ENCODE measurements at places on chromosomes 2 and 18.

- DNase-seq = peak; percentile 6
Observed at GRCh38 chr18:39772155-39772919, 2182.7 kb upstream of the PIK3C3 start.

DNA sequence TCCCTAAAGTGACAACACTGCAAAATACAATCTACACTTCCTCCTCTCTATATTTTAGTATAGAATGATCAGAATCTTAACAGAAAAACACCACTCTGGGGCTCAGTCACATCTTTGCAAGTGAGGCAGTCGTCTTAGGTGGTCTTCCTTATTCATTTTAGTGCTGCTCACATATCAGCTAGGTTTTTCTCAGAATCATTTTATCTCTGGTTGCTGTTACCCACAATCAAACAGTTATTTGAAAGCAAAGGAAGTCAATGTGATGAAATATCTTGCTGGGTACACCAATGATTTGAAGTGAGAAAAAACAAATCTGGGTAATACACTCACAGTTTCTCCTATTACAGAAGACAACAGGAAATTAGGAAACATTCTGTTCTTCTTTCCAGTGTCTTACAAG, 275.2 kb downstream of the DSEL start:
- no peak for DNase-seq

DNA sequence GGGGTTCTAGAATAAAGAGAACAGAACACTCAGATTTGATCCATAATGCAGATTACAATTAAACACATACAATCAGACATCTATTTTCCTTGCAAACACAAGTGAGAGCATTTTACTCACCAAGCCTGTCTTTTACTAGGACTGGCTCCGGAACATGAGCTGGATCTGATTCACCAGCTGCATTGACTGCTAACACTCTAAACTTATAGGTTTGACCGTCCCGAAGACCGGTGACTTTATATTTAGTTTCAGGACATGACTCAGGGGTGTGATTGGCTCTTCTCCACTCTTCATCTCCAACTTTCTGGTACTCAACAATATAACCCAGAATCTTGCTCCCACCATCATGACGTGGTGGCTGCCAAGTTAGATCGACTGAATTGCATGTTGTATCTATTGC, 112.4 kb downstream of the PLEKHA3 start:
- DNase-seq = no peak

DNA sequence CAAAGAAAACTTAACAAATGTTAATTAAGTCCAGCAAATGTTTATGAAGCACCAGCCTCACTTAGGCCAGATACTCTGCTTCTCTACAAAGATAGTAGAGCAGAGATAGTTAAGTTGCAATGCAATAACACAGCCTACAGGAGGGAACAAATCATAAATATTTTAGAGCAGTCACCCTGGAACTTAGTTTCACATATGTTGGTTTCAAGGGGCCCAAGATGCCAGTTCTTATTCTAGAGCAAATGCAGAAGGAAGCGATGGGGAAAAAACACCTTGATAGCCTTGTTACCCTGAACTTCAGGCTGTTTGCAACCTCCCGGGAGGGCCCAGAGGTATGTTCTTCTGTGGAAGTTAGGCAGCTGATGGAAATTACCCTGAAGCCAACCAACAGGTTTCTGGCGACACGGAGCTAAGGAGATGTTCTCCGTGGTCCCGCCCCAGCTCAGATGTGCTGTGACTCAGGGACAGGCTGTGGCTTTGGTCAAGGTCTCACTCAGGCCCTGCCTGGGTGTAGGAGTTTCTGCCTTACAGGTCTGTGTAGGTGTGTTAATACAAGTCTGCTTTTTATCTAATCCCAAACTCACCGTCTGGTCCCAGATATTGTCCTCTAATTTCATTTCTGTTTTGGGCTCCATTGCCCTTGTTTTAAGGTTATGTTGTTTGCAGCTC, 3.8 kb downstream of the CTIF start:
- no peak for DNase-seq

DNA sequence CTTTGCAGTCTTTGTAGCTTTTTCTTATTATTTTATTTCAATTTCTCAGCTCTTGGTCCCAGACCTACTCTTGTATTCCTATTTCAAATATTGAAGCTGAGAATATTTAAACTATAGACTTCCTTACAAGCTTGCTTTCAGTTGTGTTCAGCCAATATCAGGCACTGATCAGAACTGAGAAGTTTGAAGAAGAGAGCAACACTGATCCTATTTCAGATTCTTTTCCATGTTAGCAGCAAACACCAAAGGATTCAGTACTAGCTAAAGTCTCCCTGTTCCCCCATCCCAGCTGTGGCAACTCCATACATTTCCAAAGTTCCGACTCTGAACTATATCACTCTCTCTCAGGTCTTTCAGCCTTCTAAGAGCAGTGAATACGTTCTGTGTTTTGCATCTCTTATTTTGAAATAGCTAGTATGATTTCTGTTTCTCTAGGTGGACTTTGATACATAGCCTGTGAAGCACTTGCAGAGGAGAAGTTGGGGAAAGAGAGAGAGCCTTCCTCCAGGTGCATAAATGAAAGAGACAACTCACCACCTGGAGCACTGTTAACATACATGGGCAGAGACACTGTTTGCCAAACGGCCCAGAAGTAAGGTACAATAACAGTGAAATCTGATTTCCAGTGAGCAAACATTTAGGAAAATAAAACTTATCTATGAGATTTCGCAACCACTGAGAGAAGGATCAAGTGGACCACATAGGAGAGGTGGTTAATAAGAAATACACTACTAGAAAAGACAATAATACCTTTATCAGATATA, 135.0 kb upstream of the ZNF804A start:
- DNase-seq = no peak

DNA sequence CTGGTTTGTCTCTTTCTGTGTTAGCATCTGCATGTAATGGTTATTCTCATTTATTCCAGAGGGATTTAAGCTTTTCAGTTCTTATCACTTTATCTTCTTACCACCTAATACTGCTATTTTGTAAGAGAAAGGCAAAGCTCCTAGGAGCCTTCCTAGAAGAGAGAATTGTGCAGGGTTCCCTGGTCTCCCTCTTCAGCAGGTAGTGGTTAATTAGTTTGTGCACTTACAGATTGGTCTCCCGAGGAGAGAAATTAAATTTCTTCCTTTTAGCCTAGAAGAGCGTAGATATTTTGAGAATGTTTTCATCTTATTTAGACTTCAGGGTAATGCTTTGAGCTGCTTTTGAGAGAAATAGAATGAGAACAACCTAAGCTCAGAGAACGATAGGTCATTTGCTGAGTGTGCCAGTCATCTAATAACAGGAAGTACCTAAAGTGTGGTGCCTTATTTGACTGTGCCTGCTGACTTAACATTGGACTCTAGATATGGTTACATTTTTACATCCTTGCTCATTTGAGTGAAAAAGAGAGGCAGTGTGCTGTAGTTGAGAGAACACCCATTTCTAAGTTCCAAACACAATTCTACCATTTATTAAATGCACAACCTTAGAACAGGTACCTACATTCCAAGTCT, 651.4 kb downstream of the STK39 start:
- DNase-seq = no peak

- no peak for DNase-seq
Observed at GRCh38 chr2:225793736-225794550, 394.4 kb downstream of the NYAP2 start.

DNA sequence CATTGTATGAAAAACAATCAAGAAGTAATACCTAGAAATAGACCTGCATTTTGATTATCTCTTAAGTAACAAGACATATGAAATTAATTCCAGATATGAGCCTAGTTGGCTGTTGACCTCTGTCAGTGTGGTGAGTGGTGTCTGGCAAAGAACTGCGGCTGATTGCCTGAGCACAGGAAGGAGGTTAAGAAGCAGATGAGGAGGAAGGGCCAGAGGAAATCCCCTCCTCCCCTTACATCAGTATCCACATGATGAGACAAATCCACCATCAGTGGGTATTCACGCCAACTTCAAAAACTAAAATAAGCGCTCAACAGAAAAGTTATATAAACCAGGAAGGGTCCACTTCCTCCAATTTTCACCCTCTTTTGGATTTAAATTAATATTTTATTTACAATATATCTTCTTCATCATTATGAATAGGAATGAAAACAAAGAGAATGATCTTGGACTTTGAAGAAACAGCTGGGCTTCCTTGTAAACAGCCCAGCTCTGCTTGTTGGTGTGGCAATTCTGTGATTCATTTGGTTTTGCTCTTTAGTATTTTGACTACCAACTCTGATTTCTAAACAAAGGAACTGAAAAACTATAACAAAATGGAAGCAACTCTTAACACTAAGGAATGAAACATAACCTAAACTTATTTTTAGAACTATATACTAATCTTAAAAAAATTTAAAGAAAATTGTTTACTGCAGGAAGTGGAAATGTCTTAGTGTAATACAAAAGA, 27.3 kb downstream of the RFTN2 start:
- DNase-seq = peak; percentile 52

- DNase-seq = no peak
Observed at GRCh38 chr2:62007555-62007954, 102.1 kb downstream of the COMMD1 start.

DNA sequence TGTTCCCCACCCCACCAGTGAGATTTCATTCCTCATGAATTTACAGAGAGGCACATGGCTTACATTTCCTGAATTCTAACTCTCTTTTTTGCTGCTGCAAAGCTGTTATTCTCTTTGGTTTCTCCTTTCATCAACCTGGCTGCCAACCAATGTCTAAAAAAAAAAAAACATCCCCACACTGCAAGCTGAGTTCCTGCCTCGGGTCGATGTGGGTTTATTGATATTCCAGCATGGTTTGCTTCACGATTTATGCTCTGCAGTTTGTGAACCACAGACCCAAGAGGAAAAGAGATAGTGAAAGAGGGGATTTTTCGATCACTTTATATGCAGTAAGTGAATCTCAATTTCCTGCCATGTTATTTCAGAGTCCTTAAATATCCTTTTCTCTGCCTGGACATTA, 363.6 kb downstream of the LPIN1 start:
- DNase-seq = no peak
